Psoas muscle (tissue), 8 donors: ENCODE measurements at places on chromosomes 5 and 9.

- DNase-seq: no peak
These were observed 83.7 kb downstream of the TRPM6 start for GRCh38 chr9:74804018-74804385.

DNA sequence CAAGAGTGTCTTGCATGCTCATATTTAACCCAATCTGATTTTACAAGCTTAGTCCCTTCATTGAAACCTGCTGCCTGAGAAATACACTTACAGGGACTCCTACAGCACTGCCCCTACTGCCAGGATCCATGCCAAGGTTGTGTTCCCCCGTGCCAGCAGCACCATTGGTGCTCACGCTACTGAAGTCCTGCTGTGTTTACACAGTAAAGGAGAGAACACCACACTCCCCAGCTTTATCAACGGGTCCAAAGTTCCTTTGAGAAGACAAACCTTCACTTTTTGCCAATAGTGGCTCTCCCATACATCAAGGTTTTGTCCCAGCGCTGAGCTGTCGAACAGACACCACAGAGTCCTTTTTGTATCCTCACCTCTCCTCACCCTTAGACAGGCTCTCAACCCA is 155.1 kb upstream of the WWC1 start:
- no peak for DNase-seq

DNA sequence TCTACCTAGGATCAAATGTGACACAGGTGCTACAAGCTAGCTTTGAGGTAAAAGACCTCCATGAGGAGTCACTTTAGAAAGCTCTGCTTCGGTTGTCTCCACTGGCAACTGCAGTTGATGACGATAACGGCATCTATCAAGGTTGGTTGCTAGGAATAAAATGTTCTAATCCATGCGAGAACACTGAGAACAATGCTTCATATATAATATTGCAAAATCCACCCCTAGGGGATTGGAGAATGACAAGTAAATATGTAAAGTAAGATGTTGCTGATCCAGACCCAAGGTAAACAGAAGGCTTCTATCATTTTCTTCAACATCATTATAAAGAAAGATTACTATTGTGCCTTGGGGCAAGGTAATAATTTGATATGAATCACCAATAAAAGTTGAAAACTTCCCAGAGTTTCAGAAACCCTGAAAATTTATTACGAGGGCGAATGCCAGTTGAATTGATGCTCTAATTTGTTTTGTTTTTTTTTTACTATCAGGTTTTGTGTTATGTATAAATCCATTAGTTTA is 1003.4 kb downstream of the CDH18 start:
- DNase-seq: no peak

DNA sequence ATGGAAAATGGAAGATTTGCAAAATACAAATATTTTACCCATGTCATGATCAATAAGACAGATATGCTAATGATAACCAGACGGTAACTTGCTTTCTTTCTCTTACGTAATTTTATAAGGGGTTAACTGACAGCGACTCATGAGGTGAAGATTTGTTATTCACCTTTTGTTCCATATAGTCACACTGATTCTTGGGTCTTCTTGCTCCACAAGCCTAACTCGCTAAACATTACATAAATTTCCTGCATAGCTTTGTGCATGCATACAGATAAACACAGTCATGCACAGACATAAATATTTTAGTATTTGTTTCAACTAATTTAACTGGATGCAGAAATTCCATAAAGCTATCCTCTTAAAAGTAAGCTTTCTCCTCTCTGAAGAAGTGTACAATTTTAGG is 225.9 kb downstream of the VPS13A start:
- DNase-seq: no peak

DNA sequence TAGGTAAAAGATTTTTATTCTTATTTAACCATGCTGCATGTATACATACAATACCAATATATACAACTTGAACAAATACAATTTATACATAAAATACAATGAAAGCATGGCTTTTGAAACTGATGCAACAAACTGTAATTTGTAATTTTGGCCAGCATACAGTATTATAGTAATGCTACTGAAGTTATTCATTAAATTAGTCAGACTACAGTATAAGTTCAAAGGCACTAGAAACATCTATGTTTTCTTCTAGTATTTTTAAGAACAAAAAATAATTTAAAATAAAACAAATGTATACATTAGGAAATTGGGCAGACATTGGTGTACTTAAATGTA is 18.8 kb downstream of the IL4 start:
- no peak for DNase-seq

- DNase-seq: no peak
These were observed 225.5 kb downstream of the NDUFS4 start for GRCh38 chr5:53785924-53786323.

DNA sequence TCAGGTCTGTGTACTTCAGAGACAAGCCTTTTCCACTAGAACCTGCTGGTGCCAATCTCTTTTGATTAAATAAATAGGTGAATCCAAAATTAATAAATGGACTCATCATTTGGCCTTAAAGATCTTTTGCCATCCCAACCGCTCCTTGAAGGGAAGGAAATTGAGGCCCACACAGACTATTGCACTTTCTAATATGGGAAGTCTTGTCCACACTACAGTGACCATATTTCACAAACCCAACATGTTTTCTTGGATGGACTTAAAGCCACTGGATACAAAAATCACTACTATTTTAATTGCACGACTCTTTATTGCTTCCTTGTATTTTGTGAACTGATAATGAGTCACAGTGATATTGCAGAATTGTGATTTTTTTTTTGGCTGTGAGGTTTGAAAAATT is 135.0 kb downstream of the DIRAS2 start:
- no peak for DNase-seq

GRCh38 chr9:15909297-15909696 is 356.5 kb downstream of the CCDC171 start:
- DNase-seq: no peak

DNA sequence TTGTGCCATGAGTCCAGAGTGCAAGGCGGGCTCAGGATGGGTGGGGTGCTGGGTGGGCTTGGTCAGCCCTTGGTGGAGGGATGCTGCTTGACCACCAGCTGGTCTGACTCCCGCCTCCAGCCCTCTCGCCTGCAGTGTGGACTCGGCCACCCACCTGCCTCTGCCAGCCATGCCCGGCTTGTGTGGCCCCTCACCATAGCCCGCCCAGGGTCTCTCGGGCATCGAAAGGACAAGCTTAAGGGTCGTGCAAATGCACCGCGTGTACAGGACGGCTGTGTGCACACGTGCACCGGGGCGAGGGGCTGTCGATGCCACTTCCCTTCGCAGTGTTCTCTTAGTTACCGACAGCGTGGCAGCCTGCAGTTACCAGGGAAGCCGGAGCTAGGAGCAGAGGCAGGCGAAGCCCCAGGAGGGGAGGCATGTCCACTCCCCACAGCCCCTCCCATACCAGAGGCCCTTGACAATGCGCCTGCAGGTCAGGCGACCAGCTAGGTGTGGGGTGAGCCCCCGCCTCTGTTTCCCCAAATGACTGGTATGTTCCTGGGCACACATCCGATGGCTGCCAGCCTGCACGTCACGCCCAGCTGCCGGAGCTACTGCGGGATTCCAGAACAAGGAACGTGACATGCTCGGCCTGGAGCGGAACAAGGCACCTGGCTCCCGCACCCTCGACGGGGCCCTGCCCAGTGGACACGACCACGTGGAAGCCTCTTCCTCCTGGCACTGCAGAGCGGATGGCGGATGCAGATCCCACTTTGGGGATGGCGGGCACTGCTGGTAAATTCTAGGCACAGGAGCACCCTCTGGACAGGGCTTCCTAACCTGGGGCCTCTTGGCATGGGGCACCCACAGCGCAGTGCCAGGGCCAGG is 7.8 kb downstream of the LCN9 start:
- DNase-seq: peak; percentile 49

DNA sequence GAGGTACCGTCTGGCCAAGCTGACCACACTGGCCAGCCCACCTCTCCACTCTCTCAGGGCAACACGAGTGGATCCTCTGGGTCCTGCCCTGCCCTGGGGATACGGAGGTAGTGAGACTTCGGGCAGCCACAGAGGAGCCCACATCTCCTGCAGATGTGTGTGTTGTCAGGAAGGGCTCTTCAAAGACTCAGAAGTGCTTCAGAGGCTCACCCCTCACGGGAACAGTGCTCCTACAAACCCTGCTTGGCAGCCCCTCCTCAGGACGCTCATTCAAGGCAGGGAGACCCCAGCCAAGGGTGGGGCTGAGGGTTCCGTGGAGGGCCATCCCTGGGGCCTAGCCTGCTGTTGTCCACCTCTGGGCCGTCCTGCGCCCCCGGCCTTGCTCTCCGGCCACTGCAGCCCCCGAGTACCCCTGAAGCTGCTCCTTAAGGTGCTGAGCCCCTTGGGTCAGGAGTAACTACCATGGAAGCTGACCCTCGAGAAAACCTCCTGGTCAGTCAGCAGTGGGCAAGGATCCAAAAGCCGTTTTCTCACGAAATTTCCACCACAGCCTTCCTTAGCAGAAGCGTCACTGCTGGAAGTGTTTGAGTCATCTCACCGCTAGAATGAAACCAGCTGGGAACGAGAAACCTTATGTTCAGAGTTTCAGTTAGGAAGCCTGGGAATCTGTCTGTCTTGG is 23.2 kb upstream of the LRRC14B start:
- DNase-seq: peak; percentile 11

DNA sequence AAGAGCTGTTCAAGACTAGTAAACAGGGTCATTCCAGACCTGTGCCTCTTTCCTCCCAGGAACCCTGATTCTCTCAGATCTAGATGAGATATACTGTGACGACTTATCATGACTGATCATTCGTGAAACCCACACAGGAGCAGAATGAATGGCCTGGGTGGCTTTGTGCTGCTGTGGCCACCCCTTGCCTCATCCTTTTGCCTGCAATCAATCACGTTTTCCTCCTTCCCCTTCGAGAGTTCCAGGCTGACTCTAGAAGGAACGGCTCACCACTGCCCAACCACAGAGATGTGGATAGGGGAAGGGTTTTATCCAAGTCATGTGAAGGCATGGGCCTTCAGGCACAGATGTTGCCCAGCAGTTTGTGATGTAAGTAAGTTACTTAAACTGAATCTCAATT is 5.8 kb downstream of the ANXA6 start:
- DNase-seq: no peak

DNA sequence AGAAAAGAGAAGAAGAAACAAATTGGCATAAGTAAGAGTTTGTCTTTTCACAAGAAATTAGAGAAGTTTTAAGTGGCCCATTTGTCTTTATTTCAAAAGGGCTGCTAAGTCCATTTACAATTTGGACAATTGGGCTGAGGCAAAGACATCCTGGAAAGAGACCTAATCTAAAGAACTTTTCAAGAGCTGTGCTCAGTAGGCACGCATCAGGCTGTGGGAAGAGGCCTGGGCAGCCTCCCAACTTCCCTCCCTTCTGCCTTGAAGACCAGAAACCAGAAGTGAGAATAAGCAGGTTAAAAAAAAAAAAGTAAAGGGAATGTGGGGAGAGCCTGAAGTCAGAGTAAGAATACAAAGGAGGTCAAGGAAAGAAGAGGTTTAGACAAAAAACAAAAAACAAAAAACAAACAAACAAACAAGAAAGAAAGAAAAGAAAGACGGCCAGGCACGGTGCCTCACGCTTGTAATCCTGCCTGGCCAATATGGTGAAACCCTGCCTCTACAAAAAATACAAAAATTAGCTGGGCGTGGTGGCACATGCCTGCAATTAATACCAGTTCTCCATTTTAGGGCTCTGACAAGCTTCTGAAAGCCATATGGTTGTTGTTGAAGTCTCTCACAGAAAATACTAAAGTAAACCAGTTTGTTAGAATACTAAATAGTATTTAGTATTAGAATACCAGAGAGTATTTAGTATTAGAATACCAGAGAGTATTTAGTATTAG is 48.0 kb upstream of the CEP78 start:
- no peak for DNase-seq

DNA sequence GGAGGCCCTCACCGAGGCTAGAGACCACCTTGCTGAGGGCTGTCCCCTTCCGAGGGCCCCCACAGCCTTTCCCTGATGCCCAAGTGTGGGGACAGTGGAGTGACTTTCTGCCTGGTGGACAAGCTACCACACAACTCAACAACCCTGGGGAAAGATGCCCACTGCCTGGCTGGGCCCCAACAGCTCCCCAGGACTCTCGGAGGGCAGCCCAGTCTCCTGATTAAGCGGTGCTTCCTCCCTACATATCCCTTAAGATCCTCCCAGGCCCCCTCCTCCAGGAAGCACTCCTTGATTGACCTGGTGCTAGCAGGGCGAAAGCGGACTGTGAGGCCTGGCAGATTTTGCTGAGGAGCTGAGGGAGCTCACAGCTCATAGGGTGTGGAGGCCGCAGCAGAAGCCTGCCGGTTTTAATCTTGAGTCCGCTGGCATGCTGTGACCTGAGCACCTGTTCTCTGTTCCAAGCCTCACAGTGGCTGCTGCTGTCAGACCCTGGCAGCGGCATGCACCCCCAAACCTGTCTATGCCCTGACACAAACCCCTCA is 2.2 kb downstream of the NSMF start:
- peak; percentile 13 for DNase-seq

GRCh38 chr5:61362796-61363368 is 30.8 kb downstream of the ZSWIM6 start:
- no peak for DNase-seq

DNA sequence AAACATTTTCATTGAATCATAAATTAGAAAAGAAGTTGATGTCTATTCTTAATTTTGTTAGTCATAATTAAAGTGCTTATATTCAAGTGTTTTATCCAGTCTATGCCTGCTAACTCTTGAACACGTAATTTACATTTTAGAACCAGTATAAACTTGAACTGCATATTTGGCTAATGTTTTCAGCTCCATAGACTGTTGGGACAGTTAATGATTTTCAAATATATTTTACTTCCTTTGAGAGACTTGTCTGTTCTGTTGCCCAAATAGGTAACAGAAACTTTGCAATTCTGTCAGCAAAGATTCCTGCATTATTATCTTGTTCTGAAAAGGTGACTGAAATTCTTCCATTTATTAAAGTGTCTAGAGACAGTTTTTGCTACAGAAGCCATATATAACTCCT is 7.8 kb downstream of the ITGA2 start:
- DNase-seq: no peak

- no peak for DNase-seq
These were observed 93.1 kb downstream of the PCDH1 start for GRCh38 chr5:141785135-141785534.

DNA sequence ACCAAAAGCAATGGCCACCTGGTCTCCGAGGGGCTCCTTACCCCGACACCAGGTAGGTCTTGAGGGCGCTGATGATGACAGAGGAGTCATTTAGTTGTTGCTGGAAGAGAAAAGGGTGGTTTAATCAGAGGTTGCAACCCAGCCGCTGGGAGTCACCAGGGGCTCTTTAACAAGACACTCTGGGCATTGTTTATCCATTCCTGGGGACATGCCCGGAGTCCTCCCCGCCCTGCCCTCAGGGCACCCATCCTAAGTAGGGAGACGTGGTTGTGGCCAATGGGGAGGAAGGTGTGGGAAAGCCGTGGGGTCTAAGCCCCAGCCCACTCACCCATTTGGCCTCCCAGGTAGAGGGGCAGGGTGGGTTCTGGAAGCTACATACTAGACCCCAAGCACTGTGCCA is 3.1 kb downstream of the PTGES2 start:
- peak; percentile 5 for DNase-seq
